T-helper 17 cell (primary cell): ENCODE measurements at places on chromosomes 1 and 21.

DNA sequence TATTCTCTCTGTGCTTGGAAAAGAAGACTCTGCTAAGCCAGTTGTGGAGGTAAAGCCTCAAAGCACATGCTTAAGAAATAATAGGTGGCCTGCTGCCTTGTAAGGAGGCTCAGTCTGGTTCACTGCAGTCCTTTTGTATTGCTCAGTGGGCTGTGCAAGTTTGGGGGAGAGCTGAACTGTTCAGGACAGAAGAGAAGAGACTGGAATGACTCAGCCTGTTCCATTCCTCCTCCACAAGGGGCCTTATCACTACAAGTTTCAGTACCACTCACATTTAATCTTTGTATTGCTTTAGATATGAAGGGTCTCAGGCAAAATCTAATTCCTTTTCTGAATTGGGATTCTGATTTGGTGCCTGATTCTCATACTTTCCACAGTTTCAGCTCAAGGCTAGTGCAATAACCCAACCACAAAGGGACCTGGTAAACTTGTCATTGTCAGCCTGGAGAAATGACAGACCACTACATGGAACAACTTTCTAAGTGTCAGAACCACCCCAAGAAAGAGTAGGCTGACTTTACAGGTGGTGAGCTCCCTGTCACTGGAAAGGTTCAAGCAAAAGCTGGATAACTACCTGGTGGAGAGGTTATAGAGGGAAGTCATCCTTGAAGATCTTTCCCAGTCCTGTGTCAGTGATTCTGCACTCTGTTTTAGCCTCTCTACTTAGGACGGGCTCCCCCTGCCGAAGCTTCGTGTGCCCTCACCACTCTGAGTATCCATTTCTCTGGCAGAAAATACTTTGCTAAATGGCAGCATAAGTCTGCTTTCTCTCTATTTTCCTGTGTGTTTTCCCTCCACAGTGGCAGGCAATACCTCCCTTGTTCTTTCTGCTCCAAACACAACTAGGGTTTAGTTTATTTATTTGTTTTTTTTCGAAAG lies 162.9 kb upstream of the GJB5 start:
- DNase-seq: no peak

DNA sequence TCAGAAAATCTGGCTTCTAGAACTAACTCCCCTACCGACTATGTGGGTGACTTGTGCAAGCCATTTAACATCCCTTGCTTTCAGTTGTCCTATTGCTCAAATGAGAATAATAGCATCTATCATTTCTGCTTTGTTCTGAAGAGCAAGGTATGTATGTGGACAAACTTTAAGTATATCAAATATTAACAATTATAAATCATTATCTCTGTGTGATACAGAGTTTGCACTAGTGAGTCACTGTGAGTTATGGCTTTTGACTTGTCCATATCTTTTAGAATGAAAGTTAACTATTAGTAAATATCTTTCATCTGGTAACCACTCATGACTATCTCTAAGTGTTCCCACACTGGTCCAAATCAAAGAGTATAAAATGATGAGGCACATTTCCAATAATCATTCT lies 812.9 kb upstream of the ADGRL2 start:
- DNase-seq: no peak

DNA sequence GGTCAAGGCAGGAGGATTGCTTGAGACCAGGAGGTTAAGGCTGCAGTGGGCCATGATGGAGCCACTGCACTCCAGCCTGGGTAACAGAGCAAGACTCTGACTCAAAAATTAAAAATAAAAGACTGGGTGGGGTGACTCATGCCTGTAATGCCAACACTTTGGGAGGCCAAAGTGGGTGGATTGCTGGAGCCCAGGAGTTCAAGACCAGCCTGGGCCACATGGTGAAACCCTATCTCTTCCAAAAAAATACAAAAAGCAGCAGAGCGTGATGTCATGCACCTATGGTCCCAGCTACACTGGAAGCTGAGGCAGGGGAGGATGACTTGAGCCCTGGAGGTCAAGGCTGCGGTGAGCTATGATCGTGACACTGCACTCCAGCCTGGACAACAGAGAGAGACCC lies 44.4 kb upstream of the COX20 start:
- DNase-seq: no peak

DNA sequence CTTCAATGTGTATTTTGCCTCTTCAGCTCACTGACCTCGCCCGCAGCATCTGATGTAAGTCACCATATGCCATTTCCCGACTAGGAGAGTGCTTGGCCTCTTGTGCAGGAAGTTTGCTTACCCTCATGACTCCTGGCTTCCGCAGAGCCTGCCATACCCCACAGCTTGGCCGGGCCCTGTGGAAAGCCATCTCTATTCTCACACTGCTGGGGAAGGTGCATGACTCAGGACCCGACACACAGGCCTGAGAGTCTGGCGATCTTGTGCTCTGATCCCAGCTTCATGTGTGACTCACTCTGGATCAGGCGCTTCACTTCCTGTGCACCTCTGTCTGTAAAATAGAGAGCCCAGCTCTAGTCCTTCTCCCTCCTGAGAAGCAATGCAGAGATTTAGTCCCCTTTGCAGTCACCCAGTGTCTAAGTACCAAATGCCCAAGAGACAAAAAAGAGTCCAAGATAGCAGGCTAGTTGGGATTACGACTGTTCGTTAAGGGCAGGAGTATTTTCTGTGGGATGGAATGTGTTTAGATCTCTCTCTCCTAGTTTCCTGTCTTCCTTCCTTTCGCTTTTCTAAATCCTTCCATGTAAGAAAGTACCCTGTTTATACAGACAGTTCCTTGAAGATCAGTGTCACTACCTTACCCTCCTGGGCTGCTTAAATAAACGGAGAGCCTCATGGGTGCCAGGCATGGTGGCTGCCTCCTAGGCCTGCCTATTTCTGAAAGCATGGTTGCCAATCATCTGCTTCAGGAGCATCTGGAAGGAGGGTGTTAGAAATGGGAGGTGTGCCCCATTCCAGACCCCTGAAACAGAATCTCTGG lies 62.8 kb upstream of the KIF26B start:
- DNase-seq: no peak

DNA sequence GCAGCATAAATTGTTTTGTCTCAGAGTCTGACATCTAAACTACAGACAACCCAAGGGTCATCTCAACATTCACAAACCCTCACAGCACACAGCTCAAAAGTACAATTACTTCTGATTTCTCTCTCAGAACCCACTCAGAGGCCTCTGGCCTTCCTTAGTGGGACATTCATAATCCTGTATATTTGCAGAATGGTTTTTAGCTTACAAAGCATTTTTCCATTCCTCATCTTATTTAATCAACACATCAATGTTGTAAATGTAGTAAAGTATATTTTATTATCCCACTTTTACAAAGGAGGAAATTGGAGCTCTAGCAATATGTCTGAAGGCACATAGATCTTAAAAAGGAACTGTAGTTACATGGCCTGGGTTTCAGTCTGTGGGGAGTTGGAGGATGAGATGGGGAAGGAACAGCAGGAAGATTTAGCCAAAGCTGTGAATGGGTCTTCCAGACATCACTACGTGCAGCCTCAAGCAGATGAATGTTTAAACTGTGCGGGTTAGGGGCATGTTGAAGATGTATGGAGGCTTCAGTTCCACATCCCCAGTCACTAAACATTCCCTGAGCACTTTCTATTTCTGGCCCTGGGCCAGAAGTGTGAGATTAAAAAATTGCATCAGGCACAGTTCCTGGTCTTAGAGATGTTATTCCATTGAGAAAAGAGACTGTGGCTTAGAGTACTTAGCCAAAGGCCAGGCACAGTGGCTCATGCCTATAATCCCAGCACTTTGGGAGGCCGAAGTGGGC lies 13.3 kb downstream of the AKNAD1 start:
- DNase-seq: no peak

GRCh38 chr1:229420765-229421164 lies 13.1 kb downstream of the ACTA1 start:
- no peak for DNase-seq

GRCh38 chr1:170284951-170285350 lies 139.2 kb downstream of the NTMT2 start:
- no peak for DNase-seq

GRCh38 chr1:84946631-84947030 lies 50.3 kb downstream of the MCOLN2 start:
- no peak for DNase-seq

DNA sequence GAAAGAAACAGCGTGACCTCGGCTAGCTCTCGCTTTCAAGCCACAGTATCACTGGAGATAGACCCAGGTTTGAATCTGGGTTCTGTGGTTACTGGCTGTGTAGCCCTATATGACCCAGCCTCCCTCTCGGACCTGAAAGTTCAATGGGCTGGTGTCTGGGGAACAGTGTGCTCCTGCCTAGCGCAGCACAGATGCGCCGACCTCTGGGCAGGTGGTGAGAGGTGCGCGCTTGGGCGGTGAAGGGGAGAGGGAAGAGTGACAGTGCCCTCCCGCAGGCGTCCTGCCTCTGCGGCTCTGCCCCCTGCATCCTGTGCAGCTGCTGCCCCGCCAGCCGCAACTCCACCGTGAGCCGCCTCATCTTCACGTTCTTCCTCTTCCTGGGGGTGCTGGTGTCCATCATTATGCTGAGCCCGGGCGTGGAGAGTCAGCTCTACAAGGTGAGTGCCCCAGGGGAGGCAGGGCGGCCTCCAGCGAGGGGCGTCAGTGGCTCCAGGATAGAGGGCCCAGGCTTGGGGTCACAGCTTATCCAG lies 10.5 kb downstream of the SERINC2 start:
- no peak for DNase-seq

DNA sequence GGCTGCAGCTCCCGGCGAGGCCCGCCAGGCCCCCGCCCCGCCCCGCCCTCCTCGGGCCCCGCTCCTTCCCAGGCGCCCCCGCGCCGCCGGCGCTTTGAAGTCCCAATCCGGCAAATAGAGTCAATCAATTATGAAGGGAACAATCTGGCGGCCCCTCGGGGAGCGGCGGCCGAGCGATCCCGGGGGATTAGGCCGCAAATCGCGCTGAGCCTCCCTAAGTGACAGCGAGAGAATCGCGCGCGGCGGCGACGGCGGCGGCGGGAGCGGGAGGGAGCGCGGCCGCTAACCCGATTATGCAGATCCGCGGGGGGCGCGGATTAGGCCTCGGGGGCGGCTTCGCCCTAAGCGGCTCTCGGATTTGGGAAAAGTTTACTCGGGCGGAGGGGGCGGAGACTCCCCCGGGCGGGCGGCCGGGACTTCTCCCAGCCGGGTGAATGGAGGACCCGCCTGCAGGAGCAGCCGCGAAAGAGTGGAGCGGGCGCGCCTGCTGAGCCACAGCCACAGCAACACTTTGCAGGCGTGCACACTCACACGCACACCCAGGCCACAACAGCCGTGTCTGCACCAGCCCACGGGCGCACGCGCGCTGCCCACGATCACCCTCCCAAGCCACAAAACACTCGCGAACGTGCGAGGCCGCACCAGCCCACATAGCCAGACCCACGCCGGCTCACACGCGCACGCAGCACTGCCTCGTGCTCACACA lies 23.0 kb upstream of the DMBX1 start:
- no peak for DNase-seq

DNA sequence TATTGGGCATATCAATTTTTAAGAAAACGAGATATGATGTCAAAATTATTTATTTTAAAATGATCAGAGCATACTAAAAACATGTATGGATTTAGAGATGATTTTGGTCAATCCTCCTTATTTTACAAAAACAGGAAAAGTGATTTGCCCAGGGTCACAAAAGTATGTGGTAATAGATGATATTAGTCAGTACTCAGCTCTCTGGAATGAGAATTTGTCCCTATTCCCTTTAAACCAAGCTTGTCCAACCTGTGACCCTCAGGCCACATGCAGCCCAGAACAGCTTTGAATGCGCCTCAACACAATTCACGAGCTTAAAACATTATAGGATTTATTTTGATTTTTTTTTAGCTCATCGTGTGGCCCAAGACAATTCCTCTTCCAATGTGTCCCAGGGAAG lies 104.7 kb downstream of the AKT3 start:
- DNase-seq: no peak

- no peak for DNase-seq
Observed at GRCh38 chr1:212101735-212102134, 66.2 kb downstream of the DTL start.

DNA sequence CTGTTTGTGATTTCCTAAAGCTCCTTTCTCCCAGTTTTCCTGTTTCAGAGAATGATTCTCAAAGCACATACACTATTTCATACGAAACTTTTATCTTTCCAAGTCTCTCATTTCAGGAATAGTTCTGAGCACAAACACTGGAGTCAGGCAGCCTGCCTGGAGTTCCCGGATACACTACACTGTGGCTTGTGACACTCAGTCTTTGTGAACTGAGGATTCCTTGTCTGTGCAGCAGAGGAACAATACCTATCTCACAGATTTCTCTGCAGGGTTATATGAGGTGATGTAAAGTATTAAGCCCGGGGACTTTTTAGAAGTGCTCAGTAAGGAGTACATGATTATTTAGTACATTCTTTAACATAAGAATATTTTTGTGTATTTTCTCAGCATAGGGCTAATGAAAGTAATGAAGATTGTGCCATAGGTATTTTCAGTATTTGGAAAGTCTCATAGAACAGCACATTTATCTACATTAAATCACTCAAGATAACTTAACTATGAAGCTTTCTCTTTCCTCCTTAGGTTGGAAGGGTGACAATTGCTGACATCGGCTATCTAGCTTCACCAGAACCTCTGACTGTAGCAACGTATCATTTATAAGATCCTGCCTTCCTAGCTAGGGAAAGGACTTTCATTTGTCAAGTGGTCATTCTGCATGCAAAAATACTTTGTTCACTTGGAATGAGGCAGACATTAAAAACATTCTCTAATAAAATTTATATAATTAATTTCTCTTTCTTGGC lies 12.9 kb downstream of the GBP2 start:
- no peak for DNase-seq

- no peak for DNase-seq
Observed at GRCh38 chr1:100266741-100267140, 725 bp downstream of the RTCA start.

- no peak for DNase-seq
Observed at GRCh38 chr1:160068225-160068624, 1.7 kb downstream of the KCNJ10 start.

- DNase-seq: no peak
Observed at GRCh38 chr21:42118901-42119300, 47.8 kb downstream of the UMODL1 start.

DNA sequence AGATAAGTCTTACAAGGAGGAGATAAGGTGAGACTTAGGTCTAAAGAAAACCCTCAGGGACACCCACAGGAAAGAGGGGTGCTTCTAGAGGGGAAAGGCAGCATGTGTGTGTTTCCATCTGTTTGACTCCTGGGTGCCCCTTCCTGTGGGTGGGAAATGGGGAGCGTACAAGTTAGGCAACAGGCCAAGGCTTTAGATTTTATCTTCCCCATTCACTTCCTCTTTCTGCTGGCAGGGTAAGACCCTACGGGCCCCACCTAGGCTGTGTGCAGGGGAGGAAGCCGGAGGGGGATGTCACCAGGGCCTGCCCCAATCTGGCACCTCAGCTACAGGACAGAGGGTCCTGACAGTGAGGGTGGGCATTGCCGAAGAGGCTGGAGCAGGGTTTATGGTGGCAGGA lies 2.5 kb upstream of the OLIG1 start:
- no peak for DNase-seq

DNA sequence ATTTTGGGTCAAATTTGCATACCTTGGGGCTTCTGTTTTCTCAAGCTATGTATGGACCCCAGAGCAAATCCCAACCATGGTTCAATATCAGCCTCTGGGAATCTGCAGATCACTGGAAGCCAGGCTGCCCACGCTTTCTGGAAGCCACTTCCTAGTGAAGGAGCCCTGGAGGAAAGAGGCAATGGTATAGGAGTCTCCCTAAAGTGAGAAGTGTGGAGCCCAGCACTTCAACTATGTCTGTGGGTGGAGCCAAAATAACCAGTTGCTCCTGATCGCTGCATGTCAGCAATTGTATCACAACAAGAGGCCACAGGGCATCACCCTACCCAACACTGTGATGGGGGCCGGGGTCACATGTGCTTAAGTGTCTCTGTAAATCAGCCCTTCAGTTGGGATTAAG lies 26.9 kb downstream of the ETS2 start:
- no peak for DNase-seq

- no peak for DNase-seq
Observed at GRCh38 chr1:81950591-81951244, 150.0 kb downstream of the ADGRL2 start.
